Mammary epithelial cell (primary cell): ENCODE measurements at places on chromosomes 11 and 22.
A peak's percentile ranks its signal among the peaks of the same experiment; 100 is the strongest.

DNA sequence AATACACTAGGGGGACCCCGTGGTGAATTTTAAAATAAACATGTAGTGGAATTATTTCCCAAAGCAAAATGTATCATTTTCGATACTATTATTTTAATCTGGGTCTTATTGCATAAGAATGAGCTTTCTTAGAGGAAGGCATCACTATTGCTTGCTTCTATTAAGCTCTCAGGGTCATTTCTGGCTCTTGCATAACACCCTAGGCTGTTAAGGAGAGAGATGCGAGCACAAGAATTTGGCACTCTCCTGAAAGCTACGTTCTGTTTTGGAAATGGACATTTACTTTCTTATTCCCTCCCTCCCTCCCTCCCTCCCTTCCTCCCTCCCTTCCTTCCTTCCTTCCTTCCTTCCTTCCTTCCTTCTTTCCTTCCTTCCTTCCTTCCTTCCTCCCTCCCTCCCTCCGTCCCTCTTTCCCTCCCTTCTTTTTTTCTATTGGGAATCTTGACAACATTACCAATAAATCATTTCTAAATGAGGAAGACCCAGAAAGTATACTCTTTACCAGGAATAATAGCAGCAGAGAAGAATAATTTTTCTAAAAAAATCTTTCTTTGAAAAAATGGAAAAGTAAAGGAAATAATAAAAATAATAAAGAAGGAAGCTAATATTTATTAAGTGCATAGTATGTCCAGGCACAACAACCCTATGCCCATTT, 83.6 kb upstream of the BDNF start:
- DNase-seq = no peak

DNA sequence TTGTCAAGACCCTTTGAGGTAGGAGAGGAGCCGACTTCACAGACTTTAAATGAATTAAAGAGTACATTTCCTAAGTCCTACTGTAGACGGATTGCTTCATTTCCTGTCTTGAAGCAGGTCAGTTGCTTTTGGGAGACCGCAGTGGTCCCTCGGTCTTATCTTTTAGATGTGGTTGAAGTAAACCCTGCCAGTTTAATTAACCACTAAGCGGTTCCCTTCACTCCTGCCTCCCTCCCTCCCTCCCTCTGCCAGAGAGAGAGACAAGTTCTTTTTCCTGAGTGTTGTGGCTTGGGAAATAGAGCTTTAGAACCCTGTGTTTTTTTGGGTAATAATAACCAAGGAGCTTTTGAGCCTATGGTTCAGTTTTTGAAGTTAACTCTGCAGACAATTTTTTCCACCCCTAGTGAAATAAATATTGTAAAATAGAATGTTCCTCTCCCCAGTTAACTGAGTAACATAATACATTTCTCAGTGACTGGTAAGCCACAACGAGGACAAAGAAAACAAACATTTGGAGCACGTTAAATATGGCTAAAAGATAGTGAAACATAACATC, 147.5 kb downstream of the LDLRAD3 start:
- DNase-seq = peak; percentile 9

DNA sequence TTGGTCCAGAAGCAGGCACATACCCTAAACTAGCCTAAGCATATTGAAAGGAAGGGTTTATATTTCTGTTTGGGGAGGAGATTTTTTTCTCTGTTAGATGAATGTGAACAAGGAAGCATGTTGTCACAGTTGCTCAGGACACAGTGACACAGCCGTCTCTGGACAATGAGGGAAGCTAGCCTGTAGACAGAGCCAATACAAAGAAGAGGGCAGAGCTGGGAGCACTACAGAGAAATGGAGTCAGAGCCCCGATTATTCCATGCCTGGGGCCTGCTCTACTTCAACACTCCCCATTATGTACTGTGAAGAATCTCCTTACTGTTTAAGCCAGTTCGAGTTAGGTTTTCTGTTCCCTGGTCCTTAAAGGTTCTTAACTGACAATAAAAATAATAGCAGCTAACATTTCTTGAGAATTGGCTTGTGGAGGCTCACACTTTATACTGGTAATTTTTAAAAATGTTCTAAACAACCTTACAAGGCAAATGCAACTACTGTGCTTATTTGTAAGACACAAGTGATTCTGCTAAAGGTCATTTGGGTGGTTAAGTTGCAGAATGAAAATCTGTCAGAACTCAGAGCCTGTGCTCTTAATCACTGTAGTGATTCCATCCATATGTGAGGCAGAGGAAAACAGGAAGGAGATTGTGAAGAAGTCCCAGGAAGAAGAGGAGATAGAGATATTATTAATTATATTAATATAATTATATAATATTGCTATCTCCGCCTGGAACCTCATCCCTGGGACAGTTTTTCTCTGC, 58.8 kb upstream of the RRAS2 start:
- DNase-seq = no peak

DNA sequence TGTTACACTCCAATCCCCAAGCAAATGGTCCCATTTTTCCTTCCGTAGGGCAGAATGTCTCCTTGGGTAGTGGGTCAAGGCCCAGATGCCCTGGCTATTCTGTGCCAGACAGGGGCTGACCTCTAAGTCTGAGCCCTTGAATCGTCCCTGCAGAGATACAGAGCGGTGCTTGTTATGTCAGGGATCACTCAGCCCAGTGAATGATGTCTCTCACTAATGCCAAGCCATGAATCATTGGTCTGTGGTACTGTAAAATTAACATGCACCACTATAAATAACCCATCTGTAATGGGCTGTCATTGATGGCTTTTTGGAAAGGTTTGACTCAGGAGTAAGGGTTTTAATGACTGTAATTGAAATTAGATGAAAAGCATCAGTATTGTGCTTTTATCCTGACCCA, 35.3 kb upstream of the KIRREL3 start:
- no peak for DNase-seq

- DNase-seq = no peak
Observed at GRCh38 chr11:44622190-44622650, 56.8 kb downstream of the CD82 start.

DNA sequence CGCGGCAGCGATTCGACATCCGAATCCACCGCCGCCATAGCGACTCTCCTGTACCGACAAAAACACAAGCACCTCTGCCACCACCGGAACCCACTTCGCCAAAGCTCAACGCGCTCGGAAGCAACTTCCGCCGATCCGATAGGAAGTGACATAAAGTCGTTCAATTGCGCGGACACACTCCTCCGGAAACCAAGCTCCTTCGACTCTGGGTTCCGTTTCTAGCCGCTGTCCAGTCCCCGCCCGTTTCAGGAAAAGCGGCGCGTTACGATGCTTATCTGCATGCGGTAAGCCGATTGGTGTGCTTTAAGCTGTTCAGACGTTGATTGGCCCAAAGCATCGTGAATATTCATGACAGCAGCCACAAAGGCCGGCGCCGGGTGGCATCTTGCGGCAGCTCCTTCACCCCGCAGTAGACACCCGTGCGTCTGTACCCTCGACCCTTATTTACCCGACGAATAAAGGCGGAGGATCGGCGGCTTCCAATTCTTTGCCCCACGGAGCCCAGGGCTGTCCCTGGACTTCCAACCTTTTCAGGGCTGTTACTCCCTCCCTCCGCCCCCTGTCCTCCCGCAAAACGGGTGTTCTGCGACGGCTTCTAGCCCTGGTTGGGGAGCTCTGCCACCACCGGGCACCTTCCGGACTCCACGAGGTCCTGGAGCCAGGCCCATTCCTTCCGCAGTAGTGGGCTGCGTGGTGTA, at the start of gene TUT1:
Gene TUT1 (minus strand): TSS at position 76 of the 698 bp plus-strand sequence. CDS start 38 bp downstream, at position 38.
- DNase-seq = peak; percentile 99

- DNase-seq = peak; percentile 98
Observed at GRCh38 chr11:515131-515530, 8.1 kb upstream of the RNH1 start.

DNA sequence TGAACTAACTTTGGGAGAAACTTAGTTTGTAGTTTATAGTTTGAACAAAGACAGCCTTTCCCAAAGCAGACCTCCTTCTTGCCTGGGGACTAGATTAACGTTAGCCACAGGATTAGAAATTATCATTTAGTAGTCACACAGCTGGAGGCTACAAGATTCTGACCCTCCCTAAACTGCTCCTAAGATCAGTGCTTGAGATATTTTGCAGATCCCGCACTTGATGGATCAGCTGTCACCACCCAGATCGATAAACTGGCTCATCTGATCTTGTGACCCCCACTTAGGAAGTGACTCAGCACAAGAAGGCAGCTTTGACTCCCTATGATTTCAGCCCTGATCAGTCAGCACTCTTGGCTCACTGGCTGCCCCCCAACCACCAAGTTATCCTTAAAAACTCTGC, 1.6 kb downstream of the SLC22A24 start:
- DNase-seq = no peak

GRCh38 chr11:129951201-129951865, 51.3 kb downstream of the PRDM10 start:
- peak; percentile 80 for DNase-seq

DNA sequence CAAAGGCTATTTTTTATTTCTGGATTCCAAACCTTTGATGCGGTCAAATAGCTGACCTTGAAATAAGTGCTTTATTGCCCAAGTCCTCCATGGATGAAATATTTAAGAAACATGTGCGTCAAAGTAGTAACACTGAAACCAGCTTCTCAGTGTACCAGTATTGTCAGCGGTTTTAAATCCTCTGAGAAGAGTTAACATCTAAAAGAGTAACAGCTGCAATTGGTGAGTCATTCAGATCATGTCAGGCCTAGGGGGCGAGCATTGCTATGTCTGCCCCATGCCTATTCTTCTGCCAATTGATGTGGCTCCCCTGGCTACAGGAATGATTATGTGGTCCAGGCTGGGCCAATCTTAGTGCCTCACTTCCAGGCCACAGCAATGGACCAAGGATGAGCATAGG, 263.3 kb upstream of the SORL1-AS1 start:
- DNase-seq = no peak

- DNase-seq = peak; percentile 73
Observed at GRCh38 chr22:34847072-34847471, 218.9 kb upstream of the ISX start.

GRCh38 chr11:36775130-36775529, 177.1 kb upstream of the RAG2 start:
- peak; percentile 58 for DNase-seq

GRCh38 chr11:97742717-97743116, 1278.0 kb upstream of the CNTN5 start:
- no peak for DNase-seq

- no peak for DNase-seq
Observed at GRCh38 chr11:67118181-67118766, 789 bp upstream of the KDM2A start.

- DNase-seq = peak; percentile 63
Observed at GRCh38 chr11:5004424-5005274, 10.0 kb downstream of the OR51L1 start.

- DNase-seq = no peak
Observed at GRCh38 chr22:24181996-24182899, 961 bp downstream of the SUSD2 start.

GRCh38 chr11:71305041-71305440, 52.7 kb upstream of the SHANK2 start:
- DNase-seq = no peak

- DNase-seq = no peak
Observed at GRCh38 chr11:106785913-106786650, 232.2 kb downstream of the GUCY1A2 start.

GRCh38 chr22:37690901-37691504, 4.9 kb downstream of the NOL12 start:
- peak; percentile 90 for DNase-seq

DNA sequence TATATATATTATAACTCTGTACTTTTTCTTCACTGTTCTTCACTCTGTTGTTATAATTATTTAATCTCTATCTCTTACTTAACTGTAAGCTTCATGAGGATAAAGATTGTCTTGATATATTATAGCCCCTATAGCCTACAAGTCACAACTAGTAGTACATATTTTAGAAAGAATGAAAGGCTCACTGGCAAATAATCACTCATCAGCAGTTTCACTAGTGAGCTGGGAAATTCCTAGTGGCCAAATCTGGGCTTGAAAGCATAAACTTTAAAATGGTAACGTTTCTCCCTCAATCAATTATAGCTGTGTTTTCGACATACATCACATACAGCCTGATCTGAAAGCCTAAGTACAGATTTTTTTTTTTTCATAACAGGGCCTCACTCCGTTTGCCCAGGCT, 42.5 kb downstream of the CTSC start:
- DNase-seq = no peak

DNA sequence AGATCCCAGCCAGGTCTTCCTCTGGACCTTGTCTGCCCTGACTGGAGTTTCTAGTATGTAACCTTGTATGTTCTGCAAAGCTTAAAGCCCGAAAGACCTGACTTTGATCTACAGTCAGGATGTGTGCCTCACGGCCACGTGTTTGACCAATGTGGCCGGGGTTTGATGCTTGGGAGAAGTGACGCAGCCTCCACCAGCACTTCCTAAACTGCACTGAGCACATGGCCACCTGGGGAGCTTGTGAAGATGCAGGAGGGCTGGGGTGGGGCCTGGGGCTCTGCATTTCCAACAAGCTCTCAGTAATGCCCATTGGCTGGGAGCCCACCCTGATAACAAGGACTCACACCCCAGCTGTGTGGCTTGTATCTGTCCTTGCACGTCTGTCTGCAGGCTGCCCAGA, 53.2 kb downstream of the NAT10 start:
- no peak for DNase-seq

DNA sequence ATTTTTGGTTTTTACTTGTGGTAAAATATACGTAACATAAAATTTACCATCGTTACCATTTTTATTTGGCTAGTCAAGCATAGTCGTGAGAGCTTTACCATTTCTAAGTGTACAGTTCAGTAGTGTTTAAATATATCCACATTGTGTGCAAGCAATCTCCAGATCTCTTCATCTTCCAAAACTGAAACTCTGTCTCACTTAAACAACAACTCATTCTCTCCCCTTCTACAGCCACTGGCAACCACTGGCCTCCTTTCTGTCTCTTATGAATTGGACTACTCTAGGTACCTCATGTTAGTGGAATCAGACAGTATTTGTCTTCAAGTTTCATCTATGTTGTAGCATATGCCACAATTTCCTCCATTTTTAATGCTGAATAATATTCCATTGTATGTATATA, 37.4 kb downstream of the SMC1B start:
- DNase-seq = no peak

GRCh38 chr11:44306052-44306917, 3.7 kb downstream of the ALX4 start:
- DNase-seq = no peak

- DNase-seq = no peak
Observed at GRCh38 chr11:62974848-62975522, 9.8 kb downstream of the SLC22A6 start.

GRCh38 chr11:72996959-72997358, 145.2 kb downstream of the FCHSD2 start:
- no peak for DNase-seq

- DNase-seq = no peak
Observed at GRCh38 chr11:12592283-12592682, 81.9 kb upstream of the TEAD1 start.

DNA sequence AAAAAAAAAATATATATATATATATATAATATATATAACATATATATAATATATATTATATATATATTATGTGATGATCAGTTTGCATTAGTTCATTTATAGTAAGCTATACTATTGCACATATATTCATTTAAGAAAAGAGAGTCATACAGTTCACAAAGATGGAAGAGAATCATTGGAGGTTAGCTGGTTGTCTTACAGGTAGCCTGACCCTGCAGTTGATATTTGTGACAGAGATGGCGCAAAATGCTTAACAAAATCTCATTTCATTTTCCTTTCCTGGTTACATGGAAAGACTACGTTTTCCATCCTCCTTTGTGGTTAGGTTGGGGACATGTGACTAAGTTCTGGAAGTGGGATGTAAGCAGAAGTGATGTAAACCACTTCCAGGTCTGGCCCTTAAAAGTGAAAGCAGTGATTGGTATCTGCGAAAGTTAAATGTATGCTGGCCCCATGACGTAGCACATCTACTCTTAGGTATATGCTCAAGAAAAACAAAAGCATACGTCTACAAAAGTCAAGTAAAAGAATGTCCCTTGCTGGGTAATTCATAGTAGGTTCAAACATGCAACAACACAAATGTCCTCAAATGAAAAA, 7.2 kb upstream of the TMEM135 start:
- DNase-seq = no peak
